ENCODE measurements at places on chromosomes 5 and 9. TPM values are rescaled to one million over a fixed set of nuclear protein-coding genes. Genes with fewer than 3 reads are reported as not detected.

Gene PCDHGC4
- total RNA-seq: 0.10 TPM

Gene FBXO38
- 80.2 TPM for total RNA-seq

Gene SPATA31A3
- not detected for total RNA-seq

Gene INSYN2B
- total RNA-seq: not detected

Gene PDCD1LG2
- 0.47 TPM for total RNA-seq

Gene ADRA1B
- total RNA-seq: 3.4 TPM

Gene LCN6
- total RNA-seq: 16.2 TPM

Gene SHB
- 15.9 TPM for total RNA-seq

Gene ARID3C
- total RNA-seq: not detected

Gene NR2F1
- 37.8 TPM for total RNA-seq

Gene CARTPT
- total RNA-seq: 8.8 TPM

Gene OLFM1
- 27.2 TPM for total RNA-seq

Gene DRD1
- total RNA-seq: not detected

Gene CCNJL
- 0.35 TPM for total RNA-seq

- ATAC-seq: no peak
Measured at GRCh38 chr5:96327722-96328121, 105.3 kb downstream of the PCSK1 start.

GRCh38 chr5:174849426-174849825 lies 125.0 kb downstream of the MSX2 start:
- no peak for ATAC-seq

DNA sequence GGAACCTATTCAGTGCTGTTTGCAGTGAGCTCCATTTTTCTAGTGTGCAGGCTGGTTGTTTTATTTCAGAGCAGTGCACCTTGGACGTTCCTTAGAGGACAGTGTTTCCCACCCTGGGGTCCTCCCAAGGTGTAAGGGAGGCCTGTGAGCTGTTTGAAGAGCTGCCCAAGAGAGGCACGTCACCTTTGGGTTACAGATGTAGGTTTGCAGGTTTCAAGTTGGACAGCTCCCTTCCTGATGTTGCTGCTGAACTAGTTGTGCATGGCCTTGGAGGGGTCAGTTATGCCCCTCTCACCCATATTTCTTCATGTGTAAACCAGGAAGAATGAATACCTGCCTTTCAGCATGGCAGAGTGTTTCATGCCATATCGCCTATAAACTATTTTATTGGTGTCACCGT lies 34.7 kb upstream of the POMT1 start:
- ATAC-seq: no peak

DNA sequence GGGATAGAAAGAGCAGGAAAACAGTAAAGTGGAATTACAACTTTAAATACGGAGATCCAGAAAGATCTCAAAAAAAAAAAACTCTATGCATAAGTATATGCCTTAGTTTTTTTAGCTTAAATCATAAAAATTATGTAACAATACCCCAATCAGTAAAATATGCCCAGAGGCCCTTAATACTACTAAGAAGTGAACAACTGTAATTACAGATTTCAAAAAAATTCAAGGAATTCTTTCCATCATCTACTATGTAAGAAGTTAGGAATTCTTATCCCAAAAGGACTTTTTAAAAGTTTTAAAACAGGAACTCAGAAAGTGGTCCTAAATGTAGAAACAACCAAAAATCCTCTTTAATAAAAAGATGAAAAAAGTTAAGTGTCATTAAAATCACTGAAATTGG lies 111.3 kb downstream of the SSBP2 start:
- ATAC-seq: no peak

- no peak for ATAC-seq
Measured at GRCh38 chr5:66987126-66987525, 209.5 kb downstream of the CD180 start.

DNA sequence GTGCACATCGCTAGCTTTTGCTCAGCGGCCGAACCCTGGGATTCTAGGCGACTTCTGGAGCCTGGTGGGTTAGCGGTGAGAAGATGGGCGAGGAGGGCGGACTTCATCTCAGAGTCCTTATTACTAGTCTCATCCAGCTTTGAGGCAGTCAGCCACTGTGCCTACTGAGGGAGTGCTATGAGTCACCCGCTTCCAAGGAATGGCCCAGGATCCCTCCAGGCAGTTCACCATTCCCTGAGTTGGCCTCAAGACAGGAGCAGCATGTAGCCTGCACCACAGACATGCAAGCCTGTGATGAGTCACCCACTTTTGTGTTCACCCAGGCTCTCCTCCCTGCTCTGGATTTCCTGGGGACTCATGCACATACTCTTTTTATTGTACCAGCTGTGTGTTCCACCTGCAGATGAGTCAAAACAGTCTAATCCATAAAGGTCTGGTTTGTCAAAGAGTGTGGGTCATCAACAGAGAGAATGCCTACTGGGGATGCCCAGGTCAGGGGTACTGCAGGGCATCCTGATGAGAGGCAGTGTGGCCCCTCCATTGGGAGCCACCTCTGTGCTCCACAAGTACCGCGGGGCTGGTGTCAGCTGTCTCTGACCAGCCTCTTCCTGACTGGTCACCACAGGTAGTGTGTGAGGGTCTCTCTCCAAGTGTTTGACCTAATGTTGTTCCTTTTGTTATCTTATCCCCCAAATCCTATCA lies 20.2 kb downstream of the SLC22A5 start:
- ATAC-seq: peak; percentile 62

GRCh38 chr9:32430720-32431119 lies 46.3 kb downstream of the ACO1 start:
- no peak for ATAC-seq

DNA sequence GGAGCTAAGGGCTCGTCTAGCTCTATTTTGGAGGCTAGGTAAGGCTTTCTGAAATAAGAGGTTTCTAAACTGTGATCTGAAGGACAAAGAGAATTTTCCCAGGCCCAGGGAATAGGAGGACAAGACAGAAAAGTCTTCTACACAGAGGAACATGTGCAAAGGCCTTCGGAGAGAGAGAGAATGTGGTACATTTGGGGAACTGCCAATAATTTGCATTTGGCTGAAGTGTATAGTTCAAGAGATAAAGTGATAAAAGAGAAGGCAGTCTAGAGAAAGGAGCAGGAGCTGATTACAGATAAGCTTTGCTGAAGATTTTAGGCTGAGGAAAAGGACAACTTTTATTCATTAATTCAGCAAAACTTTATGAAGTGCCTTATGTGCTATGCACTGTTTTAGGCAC lies 214.4 kb upstream of the ELL2 start:
- ATAC-seq: no peak

GRCh38 chr9:72382405-72382804 lies 17.4 kb upstream of the ZFAND5 start:
- ATAC-seq: no peak

DNA sequence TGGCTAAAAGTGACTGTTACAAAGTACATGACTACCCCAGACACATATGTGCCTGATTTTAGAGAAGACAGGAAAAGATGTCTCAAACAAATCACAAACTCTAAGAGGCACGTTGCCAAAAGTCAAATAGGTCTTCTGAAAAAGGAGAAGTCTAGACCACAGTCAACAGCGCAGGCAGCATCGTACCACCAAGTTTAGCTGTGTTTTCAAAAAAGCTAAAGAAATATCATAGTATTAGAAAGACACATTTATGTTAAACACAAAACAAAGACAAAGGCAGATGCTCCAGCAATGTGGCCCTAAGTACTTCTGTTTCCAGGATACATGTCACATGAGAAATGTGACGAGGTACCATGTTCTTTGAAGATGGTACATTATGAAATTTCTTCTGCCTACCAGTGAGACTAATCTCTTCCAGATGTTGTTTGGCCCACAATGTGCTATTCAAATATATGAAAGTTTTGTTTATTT lies 43.5 kb downstream of the LPAR1 start:
- no peak for ATAC-seq

DNA sequence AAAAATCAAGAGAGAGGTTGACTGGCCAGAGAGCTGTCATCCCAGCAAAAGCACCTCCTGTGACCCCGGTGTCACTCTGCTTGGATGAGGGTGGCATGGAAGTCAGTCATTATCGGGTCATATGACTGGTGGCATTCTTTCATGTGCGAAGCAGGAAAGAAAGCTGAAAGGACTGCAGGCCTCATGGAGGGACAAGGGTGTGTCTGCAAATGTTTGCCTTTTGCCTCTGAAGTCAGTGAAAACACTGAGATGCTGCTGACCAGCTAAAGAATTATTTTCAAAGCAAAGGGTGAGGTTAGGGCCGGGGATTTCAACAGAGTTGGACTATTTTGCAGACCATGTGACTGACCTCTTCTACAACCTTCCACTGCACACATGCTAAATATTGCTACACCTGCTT lies 298.3 kb downstream of the CSNK1G3 start:
- ATAC-seq: peak; percentile 41

DNA sequence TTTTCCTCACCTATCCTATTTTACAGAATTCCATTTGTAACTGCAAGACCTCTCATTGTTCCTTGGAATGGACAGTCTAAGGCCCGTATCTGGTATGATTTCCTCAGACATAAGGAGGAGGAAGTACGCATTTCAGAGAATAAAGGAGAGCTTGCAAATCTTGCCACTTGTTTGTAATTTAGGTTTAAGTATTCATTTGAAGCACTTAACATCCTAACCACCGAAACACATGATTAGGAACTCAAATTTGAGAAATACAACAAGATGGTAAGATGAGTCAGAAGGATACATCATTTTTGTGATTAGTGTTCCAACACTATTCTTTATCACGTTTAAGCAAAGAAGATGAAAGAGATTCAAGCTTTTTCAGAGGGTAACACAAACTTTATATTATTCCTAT lies 3.9 kb upstream of the ZCCHC9 start:
- no peak for ATAC-seq

GRCh38 chr5:110785356-110785755 lies 46.5 kb downstream of the SLC25A46 start:
- no peak for ATAC-seq

DNA sequence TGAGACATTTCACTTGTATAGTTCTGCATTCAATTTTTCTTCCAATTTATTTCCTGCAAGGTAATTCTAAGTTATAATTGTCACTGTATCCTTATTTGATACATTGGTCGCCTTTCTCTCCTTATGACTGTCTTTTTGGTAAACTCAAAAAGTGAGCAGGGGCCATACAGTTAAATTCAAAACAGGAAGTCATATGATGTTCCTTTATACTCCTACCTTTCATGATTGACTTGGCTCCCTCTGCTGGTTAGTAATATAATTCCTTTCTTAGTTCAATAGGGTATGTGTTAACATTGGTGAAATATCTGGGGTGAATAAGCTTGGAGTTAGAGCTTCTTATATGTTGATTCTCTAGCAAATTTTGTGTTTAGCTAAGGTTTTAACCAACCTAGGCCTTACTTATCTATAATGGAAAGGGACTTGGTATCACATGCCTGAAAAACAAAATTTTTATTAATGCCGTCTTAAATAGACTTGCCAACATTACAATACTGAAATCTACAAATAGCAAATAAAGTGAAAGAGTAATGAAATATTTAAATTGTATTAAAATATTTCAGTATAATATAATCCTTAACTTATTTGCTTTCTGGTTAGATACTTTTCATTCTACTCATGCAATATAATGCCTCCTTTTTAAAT lies 6.0 kb upstream of the NIPBL start:
- peak; percentile 71 for ATAC-seq

GRCh38 chr5:1420211-1421195 lies 24.7 kb downstream of the SLC6A3 start:
- no peak for ATAC-seq

GRCh38 chr5:83149671-83150070 lies 72.3 kb downstream of the XRCC4 start:
- ATAC-seq: no peak

GRCh38 chr9:93064392-93065134 lies 6.1 kb downstream of the SUSD3 start:
- no peak for ATAC-seq

- ATAC-seq: no peak
Measured at GRCh38 chr5:21686706-21687105, 1166.4 kb downstream of the CDH12 start.

GRCh38 chr9:110874963-110875674 lies 163.2 kb downstream of the LPAR1 start:
- ATAC-seq: peak; percentile 63

DNA sequence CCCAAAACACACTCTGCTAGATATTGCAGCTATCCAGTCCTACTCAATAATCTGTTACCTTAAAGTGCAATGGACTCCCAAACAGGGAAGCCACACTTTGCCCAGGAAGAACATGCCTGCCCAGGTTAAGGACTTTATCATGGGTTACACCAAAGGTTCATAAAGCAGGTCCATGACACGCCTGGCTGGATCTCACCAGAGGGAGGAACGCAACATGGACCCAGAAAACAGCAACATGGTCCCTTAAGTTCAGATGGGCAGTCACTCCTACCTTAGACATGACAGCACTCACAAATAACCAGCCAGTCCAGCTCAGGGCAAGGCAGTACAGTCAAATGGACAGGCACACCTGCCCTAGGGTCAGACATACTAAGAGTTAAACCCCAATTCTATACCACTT lies 3.8 kb downstream of the P4HA2 start:
- no peak for ATAC-seq

DNA sequence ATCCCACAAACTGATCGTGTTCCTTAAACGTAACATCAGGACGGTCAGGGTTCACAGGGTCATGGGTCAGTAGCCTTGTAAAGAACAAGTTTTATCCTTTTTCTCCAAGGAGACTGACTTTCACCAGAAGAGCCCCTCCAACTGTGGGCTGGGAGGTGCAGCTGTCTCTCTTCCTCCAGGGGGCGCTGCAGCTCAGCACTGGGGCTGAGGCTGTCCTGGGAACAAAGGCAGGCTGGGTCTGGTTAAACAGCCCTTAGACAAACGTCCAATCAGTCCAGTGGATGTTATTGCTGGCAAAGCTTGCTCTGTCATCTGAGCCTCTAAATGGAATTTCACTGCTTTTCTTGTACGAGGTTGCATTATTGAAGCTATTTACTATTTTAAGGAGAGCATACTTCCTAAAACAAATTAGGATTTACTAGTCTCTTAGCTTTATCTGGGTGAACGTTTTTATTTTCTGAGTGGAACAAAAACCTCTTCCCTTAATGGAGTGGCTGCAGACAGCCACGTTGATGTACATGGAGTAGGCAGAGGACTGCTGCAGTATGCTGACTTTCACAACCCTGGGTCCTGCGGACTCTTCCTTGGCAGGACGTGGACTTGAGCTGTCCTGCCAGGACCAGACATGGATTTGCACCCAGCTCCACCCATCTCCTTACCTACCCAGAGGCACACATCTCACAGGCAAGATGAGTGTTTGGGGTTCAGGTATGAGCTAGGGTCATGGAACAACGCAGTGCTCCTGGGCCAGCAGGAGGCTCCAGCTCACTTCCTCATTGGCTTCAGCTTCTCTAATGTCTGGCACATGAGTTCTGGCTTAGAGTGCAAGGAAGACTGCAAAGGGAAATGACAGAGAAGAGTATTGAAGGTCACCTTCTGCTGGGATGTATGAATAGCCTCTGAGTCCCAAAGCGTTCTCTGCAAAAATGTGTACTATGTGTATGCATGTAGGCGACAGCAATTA lies 7.8 kb downstream of the EXOSC2 start:
- peak; percentile 93 for ATAC-seq

Data from gastroesophageal sphincter (tissue), 4 donors.